ENCODE measurements at places on chromosomes 2 and 18. TPM values are rescaled to one million over a fixed set of nuclear protein-coding genes. Genes with fewer than 3 reads are reported as not detected.

- no peak overlapping the region for H3K27ac ChIP-seq
- H3K27me3 ChIP-seq = no peaks in the 10 kb centered on the region
- no peak overlapping the region for H3K4me3 ChIP-seq
- H3K36me3 ChIP-seq = no peaks in the 10 kb centered on the region
Observed at GRCh38 chr18:59715966-59716369, 18.7 kb upstream of the CCBE1 start.

DNA sequence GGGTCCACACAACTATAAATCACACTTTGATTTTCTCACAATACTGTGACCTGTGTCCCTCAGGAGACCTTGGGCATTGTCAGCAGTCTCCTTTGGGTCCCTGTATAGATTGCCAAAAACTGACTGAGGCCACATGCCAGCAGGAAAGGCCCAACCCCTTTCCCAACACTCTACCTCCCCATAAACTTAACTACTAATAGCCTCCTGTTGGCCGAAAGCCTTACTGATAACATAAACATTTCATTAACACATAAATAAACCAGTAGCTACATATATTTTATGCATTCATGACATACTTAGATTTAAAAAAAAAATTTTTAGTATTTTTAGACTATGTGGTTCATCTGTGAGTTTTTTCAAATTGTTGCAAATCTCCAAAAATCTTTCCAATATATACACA lies 153.5 kb downstream of the ARL4C start:
- no peaks in the 10 kb centered on the region for H3K27me3 ChIP-seq
- no peaks in the 10 kb centered on the region for H3K36me3 ChIP-seq

DNA sequence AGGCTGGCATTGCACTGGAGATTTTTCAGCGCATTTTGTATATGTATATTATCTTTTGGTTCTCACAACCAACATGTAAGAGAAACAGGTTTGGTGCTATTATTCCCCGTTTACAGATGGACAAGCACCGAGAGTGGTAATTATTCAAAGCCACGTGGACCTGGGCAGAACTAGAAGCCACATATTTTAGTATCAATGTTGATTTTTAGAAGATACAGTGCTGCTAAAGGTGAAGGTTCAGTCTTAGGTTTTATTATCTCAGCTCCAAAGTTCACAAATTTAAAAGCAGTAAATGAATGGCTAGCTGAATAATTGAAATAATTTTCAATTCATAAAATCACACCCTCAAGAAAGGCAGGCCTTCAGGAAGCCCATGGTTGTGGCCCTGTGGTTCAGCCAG lies 400.6 kb upstream of the ID2 start:
- no peak for DNase-seq
- H3K4me3 ChIP-seq = no peak overlapping the region
- no peaks in the 10 kb centered on the region for H3K4me1 ChIP-seq
- H3K27ac ChIP-seq = no peak overlapping the region

MRO gene
- polyA plus RNA-seq = not detected

DNA sequence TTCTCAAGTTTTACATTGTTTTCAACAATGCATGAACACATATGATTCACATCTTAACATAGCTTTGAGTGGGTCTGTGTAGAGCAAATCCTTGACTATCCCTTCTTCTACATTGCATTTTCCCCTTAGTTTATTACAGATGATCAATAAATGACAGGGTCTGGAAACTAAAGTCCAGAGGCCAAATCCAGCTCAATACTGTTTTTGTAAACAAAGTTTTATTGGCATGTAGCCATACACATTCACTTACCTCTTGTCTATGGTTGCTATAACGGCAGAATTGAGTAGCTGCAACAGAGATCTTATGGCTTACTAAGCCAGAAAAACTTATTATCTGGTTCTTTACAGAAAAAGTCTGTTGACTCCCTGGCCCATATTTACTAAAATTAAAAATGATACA lies 12.8 kb downstream of the FANCL start:
- no peaks in the 10 kb centered on the region for H3K27me3 ChIP-seq
- H3K4me3 ChIP-seq = no peak overlapping the region
- no peak for DNase-seq
- H3K36me3 ChIP-seq = peaks cover 3% of the 10 kb centered on the region
- no peaks in the 10 kb centered on the region for H3K4me1 ChIP-seq

DNA sequence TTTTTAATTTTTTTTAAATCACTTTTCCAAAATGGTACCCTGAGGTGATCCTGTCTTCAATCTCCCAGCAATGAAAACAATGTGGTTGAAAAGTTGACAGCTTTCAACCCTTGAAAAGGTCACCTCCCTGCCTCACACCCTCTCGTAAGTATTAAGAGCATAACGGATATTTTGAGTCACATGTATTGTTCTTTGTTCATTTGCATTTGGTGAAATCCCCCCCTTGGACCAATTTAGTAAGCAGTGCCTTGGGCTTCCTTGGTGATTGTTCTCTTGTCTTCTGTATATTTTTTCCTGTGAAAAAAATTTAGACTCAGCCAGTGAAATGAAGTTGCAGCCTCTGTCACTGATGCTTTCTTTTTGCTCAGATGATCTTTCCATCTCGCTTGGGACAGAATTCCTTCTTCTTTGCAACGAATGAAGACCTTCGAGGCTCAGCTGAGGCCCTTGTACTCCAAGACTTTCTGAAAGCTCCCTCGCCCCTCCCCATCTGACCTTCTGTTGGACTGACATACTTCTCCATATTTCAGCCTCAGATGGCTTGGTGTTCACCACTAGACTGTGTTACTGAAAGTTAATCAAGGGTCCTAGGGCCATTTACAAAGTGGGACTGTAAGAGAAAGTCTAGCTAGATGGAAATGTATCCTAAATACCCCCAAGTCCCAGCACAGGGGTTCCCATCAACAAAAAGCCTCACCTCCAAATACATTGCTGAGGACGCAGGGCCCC lies 158.4 kb downstream of the BCL2 start:
- no peak overlapping the region for H3K27ac ChIP-seq
- no peaks in the 10 kb centered on the region for H3K36me3 ChIP-seq
- no peaks in the 10 kb centered on the region for H3K27me3 ChIP-seq
- DNase-seq = no peak
- H3K4me3 ChIP-seq = no peak overlapping the region
- H3K4me1 ChIP-seq = peaks cover 4% of the 10 kb centered on the region

GRCh38 chr2:38659115-38659514 lies 6.8 kb upstream of the GALM start:
- no peaks in the 10 kb centered on the region for H3K4me1 ChIP-seq
- no peak overlapping the region for H3K27ac ChIP-seq
- no peak overlapping the region for H3K4me3 ChIP-seq
- no peaks in the 10 kb centered on the region for H3K27me3 ChIP-seq
- DNase-seq = no peak
- no peaks in the 10 kb centered on the region for H3K36me3 ChIP-seq

GRCh38 chr18:31162825-31163435 lies at the start of gene DSC1:
Gene DSC1 (minus strand): TSS chr18:31162856. CDS start chr18:31162594, 262 bp downstream.
- no peak for DNase-seq
- H3K27ac ChIP-seq = no peak within 1 kb of the TSS
- no peaks in the 10 kb centered on the region for H3K27me3 ChIP-seq
- no peak within 1 kb of the TSS for H3K4me3 ChIP-seq
- no peaks in the 10 kb centered on the region for H3K36me3 ChIP-seq
- H3K4me1 ChIP-seq = no peaks in the 10 kb centered on the region

All from endothelial cell of umbilical vein (primary cell).